ENCODE measurements at places on chromosomes 13 and 19. TPM values are rescaled to one million over a fixed set of nuclear protein-coding genes. Genes with fewer than 3 reads are reported as not detected.
A peak's percentile ranks its signal among the peaks of the same experiment; 100 is the strongest.

DNA sequence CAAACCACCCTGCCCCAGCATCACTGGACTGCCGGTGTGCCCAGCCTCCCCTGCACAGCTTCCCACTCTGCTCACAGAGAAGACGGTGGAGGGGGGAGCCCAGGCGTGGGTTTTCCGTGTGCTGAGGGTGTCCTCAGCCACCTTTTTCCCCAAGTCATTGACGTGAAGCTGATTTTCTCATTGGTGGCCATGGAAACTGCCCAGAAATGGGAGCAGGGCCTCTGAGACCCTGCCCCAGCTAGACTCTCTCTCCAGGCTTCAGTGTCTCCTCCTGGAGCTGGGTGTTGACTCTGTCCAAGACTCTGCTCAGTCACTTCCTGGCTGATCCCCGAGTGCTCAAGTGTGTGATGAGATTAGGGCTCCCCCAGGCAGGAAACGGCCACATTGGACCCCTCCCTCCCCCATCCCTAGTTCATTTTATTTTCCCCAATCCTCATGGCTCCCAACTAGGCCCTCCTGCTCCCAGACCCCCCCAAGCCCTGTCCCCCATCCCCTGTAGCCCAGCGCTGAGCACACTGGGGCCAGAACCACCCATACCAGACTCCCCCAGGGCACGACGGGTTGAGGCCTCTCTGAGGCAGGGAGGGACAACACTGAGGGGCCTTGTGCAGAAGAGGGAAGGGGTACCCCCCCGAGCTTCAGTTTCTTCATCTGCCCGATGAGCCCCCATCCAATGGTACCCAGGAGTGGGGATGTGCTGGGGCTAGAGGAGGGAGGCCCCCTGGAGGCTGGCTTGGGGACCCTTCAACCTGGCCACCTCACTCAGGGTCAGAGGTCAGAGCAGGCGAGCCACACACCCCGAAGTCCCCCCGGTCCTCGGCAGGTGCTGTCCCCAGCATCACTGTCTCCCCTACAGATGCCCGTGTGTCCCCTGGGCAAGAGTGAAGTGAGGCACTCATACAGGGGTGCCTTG is 1.2 kb upstream of the F2RL3 start:
- no peak for DNase-seq

GRCh38 chr19:1690699-1691307 is 38.4 kb upstream of the TCF3 start:
- no peak for DNase-seq

- DNase-seq: no peak
Observed at GRCh38 chr13:30696278-30697176, 38.8 kb upstream of the ALOX5AP start.

- peak; percentile 41 for DNase-seq
Observed at GRCh38 chr13:112818040-112818697, 128.3 kb downstream of the ATP11A start.

GRCh38 chr13:19981685-19982238 is 23.2 kb downstream of the ZMYM2 start:
- DNase-seq: no peak

- DNase-seq: no peak
Observed at GRCh38 chr19:36008336-36008978, at the start of gene SYNE4. Gene SYNE4, minus strand, starts transcription at chr19:36008813. Its CDS starts 132 bp downstream, at chr19:36008681.

The RDH8 gene
- total RNA-seq: not detected

The SLC8A2 gene
- total RNA-seq: 0.67 TPM
